ENCODE measurements at places on chromosomes 7 and 10.

DNA sequence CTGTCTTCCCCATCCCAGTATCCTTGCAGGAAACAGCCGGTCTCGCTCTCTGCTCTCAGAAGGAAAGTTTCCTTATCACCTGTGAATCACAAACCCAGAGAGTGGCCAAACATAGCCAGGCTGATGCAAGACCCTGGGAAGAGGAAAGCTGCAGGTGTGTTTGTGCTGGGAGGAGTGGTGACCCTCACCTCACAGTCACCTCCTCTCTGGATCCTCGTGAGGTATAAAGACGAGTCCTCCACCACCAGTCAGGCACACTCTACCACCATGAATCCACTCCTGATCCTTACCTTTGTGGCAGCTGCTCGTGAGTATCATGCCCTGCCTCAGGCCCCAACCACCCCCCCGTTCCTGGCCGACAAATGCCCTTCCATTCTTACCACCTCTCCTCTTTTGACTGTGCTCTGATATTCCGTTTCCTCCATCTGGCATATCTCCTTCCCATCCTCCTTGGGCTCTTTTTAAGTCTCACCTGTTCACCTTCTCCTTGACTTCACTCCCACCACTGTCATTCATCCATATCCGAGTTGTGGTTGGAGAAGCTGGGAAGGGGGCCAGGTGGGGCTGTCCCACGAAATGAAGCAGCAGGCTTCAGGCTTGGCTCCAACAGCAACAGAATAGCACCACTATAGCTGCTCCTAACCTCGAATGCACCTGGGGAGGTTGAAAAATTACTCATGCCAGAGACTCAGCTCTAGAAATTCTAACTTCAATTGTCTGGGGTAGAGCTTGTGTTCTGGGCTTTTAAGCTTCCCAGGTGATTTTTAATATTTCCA is at the start of gene PRSS1:
Gene PRSS1, plus strand, starts transcription at position 255 of the 776 bp plus-strand sequence. Its CDS starts 13 bp downstream, at position 268.
- no peak for DNase-seq

- DNase-seq = no peak
Measured at GRCh38 chr10:8499312-8499711, 444.8 kb downstream of the GATA3 start.

DNA sequence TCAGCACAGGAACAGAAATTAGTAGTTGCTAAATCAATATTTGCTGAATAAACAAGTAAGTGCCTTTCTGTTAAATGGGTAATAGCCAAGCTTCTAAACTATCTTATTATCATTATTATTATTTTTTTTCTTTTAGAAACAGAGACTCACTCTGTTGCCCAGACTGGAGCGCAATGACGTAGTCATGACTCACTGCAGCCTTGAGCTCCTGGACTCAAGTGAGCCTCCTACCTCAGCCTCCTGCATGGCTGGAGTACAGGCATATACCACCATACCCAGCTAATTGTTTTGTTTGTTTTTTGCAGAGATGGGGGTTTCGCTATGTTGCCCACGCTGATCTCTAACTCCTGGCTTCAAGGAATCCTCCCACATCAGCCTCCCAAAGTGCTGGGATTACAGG is 12.3 kb upstream of the ELN start:
- DNase-seq = no peak

- DNase-seq = no peak
Measured at GRCh38 chr10:131758939-131759301, 141.9 kb upstream of the PPP2R2D start.

DNA sequence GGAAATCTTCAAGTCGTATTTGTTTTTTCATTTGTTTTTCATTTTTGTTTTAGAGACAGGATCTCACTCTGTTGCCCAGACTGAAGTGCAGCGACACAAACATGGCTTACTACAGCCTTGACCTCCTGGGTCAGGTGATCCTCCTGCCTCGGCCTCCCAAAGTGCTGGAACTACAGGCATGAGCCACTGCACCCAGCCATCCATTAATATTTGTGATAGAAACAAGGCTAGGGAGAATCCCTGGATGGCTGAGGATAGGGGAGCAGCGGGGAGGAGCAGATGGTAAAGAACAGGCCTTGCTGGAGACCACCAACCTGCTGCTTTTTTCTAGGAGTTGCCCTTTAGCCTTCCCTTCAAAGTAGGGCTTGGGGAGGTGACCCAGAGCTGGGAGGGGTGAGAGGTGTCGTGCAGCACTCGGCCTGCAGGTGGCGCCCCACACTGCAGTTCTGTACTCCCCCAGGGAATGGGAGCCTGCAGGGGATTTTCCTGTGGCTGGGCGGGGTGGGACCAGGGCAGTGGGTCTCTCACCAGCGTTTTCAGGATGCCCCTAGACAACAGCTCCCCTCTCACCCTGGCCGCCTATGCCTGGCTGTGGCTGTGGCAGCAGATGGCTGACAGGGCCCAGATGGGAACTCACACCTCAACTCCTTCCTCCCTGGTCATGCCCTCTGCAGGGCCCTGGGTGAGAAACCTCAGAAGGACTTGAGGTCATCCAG is 12.6 kb upstream of the CDH23 start:
- DNase-seq = peak; percentile 50

GRCh38 chr7:1738956-1739355 is 68.9 kb downstream of the ELFN1 start:
- DNase-seq = no peak

- DNase-seq = no peak
Measured at GRCh38 chr7:54837168-54837567, 78.2 kb upstream of the SEC61G start.

GRCh38 chr7:50448823-50449222 is 1.3 kb downstream of the FIGNL1 start:
- no peak for DNase-seq

DNA sequence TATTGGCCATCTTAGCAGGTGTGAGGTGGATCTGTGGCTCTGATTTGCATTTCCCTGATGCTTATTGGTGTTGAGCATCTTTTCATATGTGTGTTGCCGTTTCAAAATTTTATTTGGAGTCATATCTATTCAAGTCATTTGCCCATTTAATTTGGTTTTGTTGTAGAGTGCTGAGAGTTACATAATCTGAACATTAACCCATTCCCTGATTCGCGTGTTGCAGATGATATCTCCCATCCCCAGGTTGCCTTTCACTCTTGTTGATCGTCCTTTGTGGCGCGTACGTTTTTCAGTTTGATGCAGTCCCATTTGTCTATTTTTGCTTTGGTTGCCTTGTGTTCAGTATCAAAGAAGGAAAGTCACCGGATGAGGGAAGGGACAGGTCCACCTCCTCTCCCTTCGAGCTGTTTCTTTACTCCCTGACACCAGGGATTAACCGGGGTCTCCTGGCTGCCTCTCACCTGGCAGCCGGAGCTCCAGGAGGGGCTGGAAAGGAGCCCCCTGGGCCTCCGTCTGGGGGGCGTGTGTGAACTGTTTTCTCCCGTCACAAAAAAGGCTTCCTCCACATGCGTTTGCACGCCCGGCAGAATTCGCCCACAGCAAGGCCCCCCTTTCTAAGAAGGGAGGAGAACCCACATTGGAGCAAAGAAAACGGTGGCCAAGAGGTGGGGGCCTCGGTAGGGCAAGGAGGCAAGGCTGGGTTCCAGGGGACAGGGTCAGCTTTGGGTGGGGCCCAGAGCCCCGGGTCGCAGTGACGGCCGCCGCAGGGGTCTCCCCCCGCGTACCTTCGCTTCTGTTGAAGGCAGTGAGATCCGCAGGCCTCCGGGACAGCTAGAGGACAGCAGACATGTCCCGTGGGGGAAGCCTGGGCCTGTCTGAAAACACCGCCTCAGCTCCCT is 8.3 kb downstream of the MNX1 start:
- DNase-seq = no peak

DNA sequence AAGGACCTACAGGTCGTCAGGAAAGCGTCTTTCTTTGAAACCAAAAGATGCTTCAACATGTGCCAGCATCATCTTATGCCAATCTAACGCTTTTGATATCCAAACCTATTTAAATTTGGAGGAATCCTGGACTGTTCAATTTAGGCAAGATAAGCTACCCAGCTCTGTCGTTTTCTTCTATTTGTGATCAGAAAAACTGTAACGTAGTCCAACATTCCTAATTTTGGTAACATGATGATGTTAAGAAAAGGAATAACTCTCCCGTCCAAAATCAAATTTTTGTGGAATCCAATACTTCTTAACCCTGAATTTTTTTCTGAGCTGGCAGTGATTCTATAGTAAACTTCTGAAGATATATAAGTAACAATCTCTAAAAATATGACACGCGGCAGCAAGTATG is 93.3 kb upstream of the MKX start:
- DNase-seq = no peak

DNA sequence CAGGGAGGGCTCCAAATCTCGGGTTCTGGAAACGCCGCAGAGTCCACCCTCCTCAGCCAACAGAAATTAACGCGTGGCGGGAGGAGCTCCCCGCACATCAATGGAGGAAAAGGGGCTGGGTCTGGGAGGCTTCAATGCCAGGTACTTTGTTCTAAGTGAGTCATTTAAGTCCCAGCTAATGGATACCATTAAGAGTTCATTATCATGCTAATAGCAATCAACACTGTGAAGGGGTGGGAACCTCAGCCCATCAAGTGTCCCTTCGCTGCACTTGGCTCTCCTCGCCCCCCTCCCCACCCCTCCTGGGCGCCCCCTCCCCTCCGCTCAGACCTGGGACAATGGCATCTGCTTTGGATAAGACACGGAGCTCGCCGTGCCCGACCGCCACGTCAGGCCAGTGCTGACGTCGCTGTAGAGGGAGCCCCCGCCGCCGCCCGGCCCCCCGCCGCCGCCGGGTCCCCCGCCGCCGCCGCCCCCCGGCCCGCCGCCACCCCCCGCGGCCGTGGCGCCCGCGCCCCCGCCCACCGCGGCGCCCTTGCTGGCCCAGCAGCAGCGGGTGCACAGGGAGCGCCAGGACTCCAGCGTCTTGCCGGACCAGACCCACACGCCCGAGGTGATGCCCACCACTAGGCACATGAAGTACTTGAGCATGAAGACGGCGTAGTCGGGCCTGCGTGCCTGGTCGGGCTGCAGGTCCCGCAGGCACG is 2.9 kb downstream of the FZD8 start:
- no peak for DNase-seq

DNA sequence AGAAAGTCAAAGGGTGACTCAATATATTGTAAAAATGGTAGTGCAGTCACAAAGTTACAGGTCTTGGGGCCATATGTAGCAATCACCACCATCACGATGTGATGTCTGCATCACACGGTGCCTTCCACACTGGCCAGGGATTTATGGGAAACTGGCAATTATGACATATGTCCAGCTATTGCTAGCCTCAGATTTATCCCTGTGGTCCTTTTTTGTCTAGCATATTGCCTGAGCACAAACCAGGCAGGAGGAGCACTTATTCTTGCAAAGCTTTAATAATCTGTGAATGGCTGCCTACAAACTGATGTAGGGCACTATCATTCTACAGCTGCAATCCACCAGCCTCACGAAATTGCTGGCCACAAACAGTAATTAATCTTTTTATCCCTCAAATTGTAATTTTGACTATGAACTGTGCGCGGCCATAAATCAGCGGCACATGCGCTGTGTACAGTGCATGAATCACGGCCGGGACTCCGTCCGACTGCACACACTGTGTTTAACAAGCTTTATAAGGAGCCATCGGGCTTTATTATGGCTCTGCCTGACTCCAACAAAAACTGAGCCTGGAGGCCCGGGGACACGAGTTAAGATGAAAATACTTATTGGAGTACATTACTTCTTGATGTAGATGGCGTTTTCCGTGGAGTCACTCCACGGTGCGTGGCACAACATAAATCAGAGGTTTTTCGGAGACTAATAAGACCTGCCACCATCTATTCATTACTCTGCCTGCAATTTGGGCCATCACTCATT is 115.2 kb downstream of the EBF3 start:
- no peak for DNase-seq

DNA sequence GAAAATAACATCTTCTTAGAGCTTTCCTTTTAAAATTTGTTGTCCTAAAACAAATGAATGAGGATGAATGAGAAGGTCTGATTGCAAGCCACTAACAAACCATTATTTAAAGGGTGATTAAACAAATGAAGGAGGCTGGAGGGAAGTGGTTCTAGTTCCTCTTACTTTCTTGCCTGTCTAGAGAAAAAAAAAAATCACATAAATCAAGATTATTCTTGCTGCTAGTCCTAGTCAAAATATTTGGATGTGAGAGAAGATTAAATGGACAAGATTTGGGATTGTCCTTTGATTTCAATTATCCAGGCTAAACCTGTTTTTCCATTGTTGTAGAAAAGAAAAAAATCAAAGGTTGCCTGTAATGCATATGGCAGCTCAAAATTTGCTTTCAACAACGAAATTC is 3.3 kb downstream of the SKAP2 start:
- no peak for DNase-seq

GRCh38 chr7:50119815-50120637 is 27.0 kb upstream of the ZPBP start:
- no peak for DNase-seq

DNA sequence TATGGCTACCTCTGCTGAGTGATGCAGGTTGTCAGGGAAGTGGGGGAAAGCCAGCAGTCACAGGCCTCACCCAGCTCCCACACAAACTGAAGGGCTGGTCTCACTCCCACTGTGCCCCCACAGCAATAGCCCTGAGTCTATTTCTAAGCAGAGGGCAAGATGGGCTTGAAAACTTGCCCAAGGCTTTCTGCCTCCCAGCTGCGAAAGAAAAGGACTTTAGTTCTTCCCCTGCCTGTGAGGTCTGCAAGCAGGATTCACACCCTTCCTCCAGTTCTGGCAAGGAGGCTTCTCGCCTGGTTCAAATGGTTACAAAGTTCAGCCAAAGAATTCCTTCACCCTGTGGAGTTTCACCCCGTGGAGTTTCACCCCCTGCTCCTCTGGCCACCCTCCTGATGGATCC is 63.3 kb upstream of the PRLHR start:
- DNase-seq = no peak

DNA sequence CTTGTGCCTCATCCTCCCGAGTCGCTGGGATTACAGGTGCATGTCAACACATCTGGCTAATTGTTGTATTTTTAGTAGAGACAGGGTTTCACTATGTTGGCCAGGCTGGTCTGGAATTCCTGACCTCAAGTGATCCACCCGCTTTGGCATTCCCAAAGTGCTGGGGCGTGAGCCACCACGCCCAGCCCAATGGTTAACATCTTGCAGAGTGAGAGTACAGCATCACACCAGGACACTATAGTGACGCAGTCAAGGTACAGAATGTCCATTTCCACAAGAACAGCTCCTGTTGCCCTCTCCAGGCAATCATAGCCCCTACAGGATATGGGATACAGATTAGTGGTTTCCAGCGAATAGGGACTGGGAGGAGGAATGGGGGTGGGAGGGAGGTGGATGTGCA is 34.0 kb downstream of the MYO1G start:
- no peak for DNase-seq

DNA sequence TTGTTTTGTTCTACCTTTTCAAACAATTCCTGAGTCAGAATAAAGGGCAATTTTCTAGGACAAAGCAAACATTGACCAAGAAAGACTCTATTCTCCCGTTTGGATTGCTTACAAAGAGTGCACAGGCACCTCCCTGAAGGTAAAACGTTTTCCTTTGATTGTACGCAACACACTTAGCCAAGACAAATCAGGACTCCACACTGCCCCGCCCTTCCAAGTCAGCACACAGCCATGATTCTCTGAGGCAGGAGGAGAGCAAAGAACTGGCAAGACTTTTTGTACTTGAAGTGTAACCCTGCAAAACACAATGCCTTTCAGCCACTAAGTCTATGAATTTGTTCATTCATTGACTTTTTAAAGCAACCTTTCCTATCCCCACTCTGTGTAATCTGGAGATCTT is 85.0 kb upstream of the FAM180A start:
- no peak for DNase-seq

- no peak for DNase-seq
Measured at GRCh38 chr7:123749537-123749857, 694 bp upstream of the WASL start.
